Hypothalamus (tissue), 51 donors: ENCODE measurements at places on chromosomes 4 and X.
A peak's percentile ranks its signal among the peaks of the same experiment; 100 is the strongest.

GRCh38 chr4:153785910-153786721, 2.8 kb downstream of the SFRP2 start:
- DNase-seq: no peak

DNA sequence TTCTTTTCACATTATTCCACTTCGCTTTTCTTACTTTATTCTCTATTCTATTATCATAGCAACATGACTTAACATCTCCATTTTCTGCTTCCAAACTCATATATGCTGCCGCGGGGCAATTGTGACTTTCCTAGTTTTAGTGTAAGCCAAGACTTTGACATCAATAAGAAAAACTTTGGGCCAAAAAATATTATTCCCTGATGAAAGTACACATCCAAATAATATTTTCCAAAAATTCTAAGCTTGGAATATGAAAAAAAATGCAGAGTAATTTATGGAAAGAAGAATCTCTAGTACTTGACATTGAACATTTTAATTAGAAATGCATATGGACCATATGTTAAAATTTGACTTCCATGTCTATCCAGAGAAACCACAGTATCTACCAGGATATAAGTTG, 995.1 kb upstream of the INTU start:
- no peak for DNase-seq

GRCh38 chrX:727738-728621, 97.4 kb downstream of the SHOX start:
- no peak for DNase-seq

DNA sequence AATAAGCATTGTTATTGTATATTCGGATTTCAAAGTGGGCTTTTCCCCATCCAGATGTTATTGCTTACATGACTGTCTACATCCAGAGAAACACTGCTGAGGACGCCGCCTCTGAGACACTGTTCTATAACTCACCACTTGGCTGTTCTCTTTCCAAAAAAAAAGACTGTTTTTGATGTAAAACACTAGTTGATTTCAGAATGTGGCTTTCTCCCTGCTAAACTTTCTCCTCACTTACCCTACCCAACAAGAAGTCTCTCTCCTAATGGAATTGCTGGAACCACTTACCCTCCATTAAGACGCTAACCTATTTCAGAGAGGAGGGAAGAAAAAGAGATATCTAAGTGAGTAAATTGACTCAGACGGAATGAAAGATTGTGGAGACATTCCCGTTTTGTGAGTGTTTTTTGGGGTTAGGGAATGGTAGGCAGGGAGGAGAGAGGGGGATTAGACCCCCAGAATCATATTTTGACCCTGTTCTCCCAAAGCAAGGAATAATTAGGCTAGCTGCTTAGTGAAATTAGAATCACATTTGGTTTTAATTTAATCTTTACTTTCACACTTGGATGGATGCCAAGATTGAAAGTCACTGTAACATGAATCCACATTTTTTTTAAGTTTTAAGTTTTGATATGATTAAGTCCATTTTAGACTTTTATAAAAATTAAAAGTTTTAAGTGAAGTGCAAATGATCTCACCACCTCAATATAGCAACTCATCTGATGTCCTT, 174.9 kb downstream of the CHIC2 start:
- no peak for DNase-seq

- no peak for DNase-seq
Observed at GRCh38 chrX:119753001-119753400, 5.4 kb upstream of the SOWAHD start.

DNA sequence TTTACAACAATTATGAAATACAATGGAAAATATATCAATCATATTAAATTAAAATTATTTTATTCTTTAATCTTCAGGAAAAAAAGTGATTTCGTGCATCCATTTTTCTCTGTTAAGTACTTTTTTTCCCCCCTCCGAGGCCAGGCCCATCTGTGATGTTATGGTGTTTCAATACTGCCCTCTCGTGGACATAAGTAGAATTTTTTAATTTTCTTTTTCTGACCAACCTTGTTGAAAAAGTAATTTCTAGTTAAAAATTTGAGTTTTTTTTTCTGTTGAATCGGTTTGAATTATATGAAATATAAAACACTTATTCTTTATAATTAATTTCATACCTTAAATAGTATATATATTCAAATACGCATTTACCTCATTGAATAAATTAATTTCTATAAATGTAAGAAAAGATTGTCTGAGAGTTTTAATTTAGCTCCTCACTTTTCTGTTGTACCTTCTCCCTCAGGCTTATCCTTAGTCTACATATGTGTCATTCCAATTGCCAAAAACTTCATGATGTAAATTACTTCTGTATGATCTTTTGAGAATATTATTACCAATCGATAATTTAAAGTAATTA, 175.8 kb upstream of the TECRL start:
- no peak for DNase-seq

DNA sequence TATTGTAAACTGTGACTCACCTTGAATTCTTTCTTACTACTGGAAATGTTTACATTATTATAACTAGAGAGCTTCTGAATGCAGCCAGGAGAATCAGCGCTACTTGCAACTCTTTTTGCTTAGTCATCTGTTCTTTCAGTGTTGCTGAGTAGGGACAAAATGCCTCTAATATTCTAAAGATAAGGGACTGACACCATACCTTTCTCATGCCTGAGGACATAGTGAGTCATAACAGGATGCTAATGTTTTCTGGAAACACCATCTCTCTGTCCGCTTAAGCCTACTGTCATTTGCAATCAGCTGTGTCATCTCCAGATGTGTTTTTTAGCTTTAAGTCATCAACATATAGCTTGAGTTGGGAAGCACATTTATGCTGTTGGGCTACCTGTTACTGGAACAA, 108.3 kb downstream of the QRFPR start:
- no peak for DNase-seq

DNA sequence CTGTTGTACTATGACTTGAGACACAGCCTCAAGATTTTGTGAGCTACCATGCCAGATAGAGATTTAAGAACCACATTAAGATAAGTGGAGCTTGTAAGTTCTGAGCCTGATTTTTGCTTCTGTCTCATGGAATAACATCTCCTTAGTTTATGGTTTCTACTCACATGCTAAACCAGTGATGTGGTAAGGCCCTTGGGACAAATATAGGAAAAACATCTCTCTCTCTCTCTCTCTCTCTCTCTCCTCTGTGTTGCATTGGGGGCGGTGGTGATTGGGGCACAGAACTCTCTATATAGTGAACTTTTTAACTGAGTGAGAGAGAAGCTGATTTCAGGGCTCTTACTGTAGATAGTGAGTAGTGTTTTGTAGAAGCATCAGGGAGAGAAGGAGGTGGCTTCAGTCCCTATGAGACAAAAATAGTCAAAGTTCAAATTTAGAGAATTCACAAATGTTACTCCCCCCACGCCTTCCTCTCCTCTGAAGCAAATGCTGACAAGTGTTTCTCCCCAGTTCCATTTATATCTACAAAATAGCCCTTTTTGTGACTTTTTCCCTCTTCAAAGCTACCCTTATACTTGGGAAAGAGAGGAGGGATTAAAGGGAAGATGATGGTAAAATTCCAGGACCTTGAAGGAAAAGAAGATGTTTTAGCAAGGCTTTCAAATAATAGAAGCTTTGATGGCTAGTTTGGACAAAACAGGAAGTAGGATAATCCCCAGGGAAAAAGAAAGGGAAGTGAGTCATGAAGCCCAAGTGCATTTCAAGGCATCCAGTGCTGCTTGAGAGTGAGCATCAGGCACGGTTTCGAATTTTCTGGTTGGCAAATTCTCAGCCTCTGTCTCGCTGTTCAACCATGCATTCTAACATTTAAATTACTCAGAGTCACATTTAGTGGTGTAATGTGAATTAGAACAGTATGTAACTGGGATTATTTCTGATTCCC, 134.3 kb upstream of the AP1S2 start:
- DNase-seq: no peak

DNA sequence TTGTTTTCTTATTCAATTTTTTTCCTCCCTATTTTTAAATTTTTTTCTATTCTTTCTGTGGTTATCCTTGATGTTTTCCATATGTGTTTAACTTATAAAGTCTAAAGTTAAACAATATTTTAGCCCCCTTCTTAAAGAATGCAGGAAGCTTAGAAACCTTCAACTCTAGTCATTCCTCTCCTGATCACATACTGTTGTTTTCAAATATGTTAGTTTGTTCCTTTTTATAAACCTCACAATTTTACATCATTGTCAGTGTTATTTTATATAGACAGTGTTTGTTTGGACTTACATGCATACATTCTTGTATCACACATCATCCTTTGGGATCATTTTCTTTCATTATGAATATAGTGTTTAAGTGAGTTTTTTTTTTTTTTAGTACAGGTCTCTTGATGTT, 31.6 kb downstream of the KANTR start:
- DNase-seq: no peak

- no peak for DNase-seq
Observed at GRCh38 chr4:173924561-173924960, 358.9 kb downstream of the FBXO8 start.

DNA sequence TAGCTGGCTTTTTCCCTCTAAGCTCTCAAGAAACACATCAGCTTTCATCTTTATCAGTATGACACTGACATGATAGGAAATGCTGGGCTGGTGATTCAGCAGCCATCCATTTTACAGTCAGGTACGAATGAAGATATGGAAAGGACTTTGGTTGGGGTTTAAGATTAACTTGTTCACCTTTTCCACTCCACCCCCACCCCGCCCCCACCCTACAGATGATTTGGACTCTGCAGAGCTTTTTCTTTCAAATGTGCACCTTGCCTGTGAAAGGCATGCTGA, 132.6 kb downstream of the AKAP4 start:
- DNase-seq: no peak

DNA sequence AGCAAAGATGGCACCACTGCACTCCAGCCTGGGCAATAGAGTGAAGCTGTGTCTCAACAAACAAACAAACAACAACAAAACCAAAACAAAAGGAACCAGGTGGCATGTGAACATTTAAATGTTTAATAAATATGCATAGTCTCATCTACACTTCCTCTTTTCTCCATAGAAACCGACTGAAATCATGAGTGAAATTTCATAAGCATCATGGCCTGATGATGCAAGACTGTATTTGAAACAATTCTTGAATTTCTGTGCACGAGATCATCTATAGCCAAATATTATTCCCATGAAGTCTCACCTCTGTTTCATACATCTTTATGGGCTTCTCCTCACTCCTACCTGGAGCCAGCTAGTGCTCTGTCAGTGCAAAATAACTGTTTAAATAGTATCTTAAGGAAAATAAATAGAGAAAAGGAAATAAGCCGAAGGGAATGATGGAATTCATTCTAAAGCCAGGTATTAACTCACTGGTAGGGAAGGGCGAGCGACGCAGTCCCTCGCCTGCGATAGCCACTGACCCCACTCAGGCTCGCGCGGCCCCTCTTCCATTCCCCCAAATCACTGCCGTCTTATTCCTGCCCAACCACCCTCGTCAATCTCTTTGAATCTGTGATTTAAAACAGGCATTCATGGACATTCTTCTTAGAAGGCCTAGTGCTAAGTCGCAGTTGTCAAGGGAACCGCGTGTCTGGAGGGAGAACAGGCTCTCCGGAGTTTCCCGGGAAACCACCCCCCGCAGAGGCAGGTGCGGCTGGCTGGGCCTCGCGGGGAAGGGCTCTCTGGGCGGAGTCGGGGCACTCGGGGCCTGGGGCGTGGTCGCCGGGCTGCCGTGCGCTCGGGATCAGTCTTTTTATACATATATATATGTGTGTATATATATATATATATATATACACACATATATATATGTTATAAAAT, 52.4 kb upstream of the TRIM2 start:
- peak; percentile 47 for DNase-seq

DNA sequence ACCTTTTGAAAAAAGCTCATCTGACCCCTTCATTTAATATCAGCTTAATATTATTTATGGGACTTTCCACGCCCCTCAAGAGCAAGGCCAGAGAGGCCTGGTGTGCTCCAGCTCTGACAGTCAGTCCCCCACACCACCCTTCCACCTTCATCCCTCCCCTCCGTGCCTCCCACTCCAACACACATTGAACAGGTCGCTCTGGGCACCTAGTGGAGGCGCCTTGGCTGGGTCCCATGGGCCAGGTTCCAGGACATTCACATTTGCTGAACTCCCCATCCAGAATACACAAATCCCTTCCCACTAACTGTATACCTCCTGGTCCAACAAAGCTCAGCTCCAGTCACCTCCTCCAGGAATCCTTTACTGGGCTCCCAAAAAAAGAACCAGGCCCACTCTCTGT, 137.5 kb downstream of the BCOR start:
- DNase-seq: no peak

- no peak for DNase-seq
Observed at GRCh38 chr4:139223682-139224317, 46.8 kb upstream of the ELF2 start.

DNA sequence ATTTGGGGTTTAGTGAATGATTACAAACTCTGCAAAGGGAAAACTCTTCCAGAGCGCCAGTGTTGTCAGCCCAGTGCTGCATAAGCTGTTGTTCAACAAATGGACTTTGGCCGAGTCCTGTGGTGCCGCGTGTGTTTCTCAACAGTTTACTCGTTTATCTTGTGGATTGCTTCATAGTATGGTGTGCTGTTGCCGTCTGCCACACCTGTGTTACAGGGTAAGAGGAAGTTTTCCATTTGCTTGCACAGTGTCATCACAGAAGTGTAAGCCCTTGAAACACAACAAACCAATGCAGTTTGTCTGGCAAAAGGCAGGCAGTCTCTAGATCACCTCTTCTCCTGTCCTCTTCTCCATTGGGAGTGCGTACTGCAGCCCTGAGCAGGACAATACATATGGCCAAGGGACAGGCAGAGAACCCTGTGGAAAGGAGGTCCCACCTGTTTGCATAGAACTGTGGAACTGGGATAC, 66.3 kb downstream of the DCUN1D4 start:
- DNase-seq: no peak

DNA sequence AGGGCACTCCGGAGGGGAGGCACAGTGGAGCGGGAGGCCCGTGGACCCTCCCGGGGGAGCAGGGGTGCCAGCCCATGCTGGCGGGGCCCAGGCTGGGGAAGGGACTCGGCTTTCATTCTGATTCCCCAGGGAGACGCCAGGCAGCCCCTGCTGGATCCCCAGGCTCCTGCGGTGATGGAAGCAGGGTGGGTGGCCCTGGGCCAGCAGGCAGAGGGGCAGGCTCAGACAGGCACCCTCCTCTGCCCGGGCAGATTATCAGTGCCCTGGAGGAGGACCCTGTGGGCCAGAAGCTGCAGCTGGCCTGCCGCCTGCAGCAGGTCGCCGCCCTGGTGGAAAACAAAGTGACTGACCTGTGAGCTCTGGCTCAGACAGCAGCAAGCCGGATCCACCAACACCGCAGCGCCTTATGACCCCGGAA, 2.1 kb upstream of the SRPK3 start:
- no peak for DNase-seq

- DNase-seq: no peak
Observed at GRCh38 chr4:53653484-53654053, 62.3 kb upstream of the LNX1 start.

- DNase-seq: no peak
Observed at GRCh38 chrX:55142919-55143310, 54.1 kb downstream of the PAGE2 start.

- DNase-seq: no peak
Observed at GRCh38 chr4:182894681-182895275, 22.4 kb downstream of the DCTD start.

DNA sequence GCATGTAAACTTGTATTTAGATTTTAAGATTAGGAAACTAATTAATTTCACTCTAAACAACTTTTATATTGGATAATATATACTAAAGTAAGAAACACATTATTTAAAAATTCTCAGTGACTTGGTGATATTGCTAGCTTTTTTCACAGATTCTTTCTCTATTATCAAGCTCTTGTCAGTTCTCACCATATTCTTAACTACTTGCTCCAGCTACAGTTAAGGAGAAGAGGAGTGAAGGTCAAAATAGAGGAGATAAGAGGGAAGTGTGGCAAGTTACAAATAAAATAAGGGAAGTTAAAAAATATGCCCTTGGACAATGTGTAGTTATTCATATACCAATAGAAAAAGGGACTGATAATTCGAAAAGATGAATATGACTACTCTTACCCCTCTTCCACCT, 34.7 kb upstream of the NAF1 start:
- no peak for DNase-seq
